ENCODE measurements at places on chromosomes 12 and 14. TPM values are rescaled to one million over a fixed set of nuclear protein-coding genes. Genes with fewer than 3 reads are reported as not detected.
A peak's percentile ranks its signal among the peaks of the same experiment; 100 is the strongest.

DNA sequence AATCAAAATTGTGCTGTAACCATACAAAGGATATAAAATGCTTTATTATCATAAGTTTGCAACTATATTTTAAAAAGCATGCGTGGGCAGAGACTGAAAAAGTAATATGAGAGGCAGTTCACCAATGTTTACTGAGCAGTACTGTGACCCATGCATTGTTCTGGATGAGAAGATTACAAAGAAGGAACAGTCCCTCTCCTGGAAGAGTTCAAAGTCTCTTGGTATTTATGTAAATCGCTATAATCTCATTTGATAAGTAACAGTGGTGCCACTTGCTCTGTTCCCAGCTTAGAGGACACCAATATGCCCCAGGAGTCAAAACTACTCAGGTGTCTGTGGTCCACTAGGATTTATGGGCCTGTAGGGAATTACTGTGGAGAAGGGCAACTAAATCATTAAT is 2.1 kb upstream of the CMAS start:
- H3K27me3 ChIP-seq, result no peaks in the 10 kb centered on the region
- DNase-seq, result no peak
- H3K4me3 ChIP-seq, result no peak overlapping the region
- H3K36me3 ChIP-seq, result no peaks in the 10 kb centered on the region
- peaks cover 11% of the 10 kb centered on the region for H3K4me1 ChIP-seq
- no peak overlapping the region for H3K27ac ChIP-seq

DNA sequence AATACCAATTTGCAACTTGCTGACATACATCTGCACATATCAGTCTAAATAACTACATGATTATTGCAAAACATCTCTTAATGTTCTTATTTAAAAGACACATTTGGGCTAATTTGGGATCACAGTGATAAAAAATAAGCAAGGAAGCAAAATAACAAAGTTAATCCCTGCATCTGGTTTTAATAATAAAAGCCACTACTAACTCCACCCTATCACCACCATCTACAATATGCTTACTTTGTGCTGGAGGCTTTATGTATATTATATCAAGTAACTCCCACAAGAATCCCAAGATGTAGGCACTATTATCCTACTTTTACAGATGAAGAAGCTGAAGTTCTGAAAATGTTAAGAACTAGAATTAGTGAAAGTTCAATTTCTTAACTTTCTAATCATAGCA is 45.7 kb downstream of the TAOK3 start:
- no peak overlapping the region for H3K4me3 ChIP-seq
- DNase-seq, result no peak
- no peaks in the 10 kb centered on the region for H3K27me3 ChIP-seq
- H3K27ac ChIP-seq, result no peak overlapping the region
- peaks cover 11% of the 10 kb centered on the region for H3K4me1 ChIP-seq

- DNase-seq, result no peak
- no peak overlapping the region for H3K27ac ChIP-seq
- no peaks in the 10 kb centered on the region for H3K27me3 ChIP-seq
- H3K4me3 ChIP-seq, result no peak overlapping the region
- H3K36me3 ChIP-seq, result no peaks in the 10 kb centered on the region
These were observed 426.4 kb downstream of the PCNX1 start for GRCh38 chr14:71333705-71334104.

GRCh38 chr12:503111-503761 is 43.5 kb downstream of the B4GALNT3 start:
- no peak overlapping the region for H3K4me3 ChIP-seq
- DNase-seq, result no peak
- peaks cover 31% of the 10 kb centered on the region for H3K4me1 ChIP-seq
- H3K27ac ChIP-seq, result no peak overlapping the region
- H3K27me3 ChIP-seq, result no peaks in the 10 kb centered on the region
- no peaks in the 10 kb centered on the region for H3K36me3 ChIP-seq

GRCh38 chr12:843609-844008 is 91.2 kb downstream of the WNK1 start:
- no peaks in the 10 kb centered on the region for H3K27me3 ChIP-seq
- peaks cover 50% of the 10 kb centered on the region for H3K4me1 ChIP-seq
- no peak overlapping the region for H3K4me3 ChIP-seq
- H3K36me3 ChIP-seq, result peaks cover 13% of the 10 kb centered on the region

TMEM121 gene
- 1.1 TPM for polyA plus RNA-seq

- H3K27ac ChIP-seq, result no peak overlapping the region
- H3K36me3 ChIP-seq, result no peaks in the 10 kb centered on the region
- no peaks in the 10 kb centered on the region for H3K4me1 ChIP-seq
- H3K4me3 ChIP-seq, result no peak overlapping the region
These were observed 58.4 kb upstream of the DDX11 start for GRCh38 chr12:31015215-31015614.

- H3K4me1 ChIP-seq, result peaks cover 8% of the 10 kb centered on the region
- no peak overlapping the region for H3K4me3 ChIP-seq
- H3K36me3 ChIP-seq, result no peaks in the 10 kb centered on the region
- peaks cover 10% of the 10 kb centered on the region for H3K27me3 ChIP-seq
- DNase-seq, result no peak
These were observed 2.5 kb downstream of the PLEK2 start for GRCh38 chr14:67409461-67409860.

GRCh38 chr12:65835256-65835655 is 11.0 kb downstream of the HMGA2 start:
- no peak overlapping the region for H3K27ac ChIP-seq
- H3K4me3 ChIP-seq, result no peak overlapping the region
- peaks cover 5% of the 10 kb centered on the region for H3K27me3 ChIP-seq
- no peaks in the 10 kb centered on the region for H3K4me1 ChIP-seq
- DNase-seq, result no peak
- H3K36me3 ChIP-seq, result no peaks in the 10 kb centered on the region

DNA sequence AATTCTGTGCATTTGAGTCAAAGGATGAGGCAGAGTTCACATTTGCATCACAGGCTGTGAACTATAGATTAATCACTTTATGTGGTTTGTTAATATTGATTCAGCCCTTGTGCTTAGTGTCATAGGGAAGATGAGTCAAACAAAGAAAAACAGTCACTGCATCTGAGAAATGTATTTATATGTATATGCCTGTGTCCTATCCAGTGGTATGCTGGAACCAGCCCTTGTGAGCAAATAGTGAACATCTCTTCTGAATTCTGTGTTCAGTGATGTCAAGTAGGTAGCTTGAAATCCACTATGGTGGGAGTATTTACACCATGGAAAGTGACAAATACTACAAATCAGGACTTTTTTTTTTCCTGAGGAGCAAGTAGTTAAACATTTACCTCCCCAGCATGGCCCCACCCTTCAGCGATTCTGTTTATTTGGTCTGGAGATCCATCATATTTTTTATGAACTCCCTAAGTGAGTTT is 128.5 kb downstream of the HMGA2 start:
- H3K27ac ChIP-seq, result no peak overlapping the region
- H3K27me3 ChIP-seq, result no peaks in the 10 kb centered on the region
- DNase-seq, result no peak
- H3K4me1 ChIP-seq, result peaks cover 3% of the 10 kb centered on the region

ALDH1L2 gene
- polyA plus RNA-seq, result 0.53 TPM

DNA sequence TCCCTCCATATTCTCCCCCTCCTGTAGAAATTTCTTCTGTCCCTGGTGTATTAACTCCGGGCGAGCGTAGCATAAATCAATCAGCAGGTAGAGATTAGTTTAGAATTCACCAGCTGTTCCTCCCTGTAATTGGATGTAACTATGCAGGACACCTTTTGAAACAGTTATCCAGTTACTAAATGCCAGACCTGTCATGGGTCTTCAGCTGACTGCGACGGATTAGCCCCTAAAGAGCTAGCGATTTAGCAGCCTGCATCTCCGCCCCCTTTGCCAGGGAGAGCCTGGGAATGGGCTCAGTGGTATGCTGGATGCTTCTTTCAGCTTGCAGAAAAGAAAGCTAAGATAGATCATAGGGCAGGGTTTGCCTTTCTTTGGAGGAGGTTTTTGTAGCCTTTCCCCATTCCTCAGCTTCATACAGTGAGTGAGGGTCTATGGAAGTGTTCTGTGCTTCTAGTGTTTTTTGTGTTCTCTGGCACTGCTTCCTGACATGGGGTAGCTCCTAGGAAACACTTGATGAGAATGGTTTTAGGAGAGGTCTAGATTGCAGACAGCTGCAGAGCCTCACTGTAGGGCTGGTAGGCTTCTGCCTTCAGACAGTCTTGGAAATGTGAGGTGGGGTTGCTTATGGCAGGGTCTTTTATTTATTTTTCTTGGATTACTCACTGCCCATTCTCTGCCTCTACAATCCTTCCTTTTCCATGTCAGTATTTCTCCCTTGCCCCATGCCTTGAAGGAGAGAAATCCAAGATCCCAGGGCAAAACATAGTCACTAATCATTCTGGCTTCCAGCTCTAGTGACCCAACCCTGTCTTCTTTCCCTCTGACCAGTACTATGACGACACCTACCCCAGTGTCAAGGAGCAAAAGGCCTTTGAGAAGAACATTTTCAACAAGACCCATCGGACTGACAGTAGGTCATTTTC is 16.7 kb downstream of the COPZ1 start:
- peaks cover 32% of the 10 kb centered on the region for H3K4me1 ChIP-seq
- no peak overlapping the region for H3K4me3 ChIP-seq
- no peak overlapping the region for H3K27ac ChIP-seq
- peaks cover 64% of the 10 kb centered on the region for H3K36me3 ChIP-seq
- no peaks in the 10 kb centered on the region for H3K27me3 ChIP-seq

ACVR1B gene
- polyA plus RNA-seq, result 13.3 TPM

ACRBP gene
- polyA plus RNA-seq, result 0.34 TPM

- peaks cover 24% of the 10 kb centered on the region for H3K4me1 ChIP-seq
- H3K27ac ChIP-seq, result peak overlapping the region; percentile 32
- H3K36me3 ChIP-seq, result no peaks in the 10 kb centered on the region
- H3K4me3 ChIP-seq, result no peak overlapping the region
- no peaks in the 10 kb centered on the region for H3K27me3 ChIP-seq
These were observed 151.1 kb downstream of the SAMD4A start for GRCh38 chr14:54718046-54718445.

- H3K27me3 ChIP-seq, result no peaks in the 10 kb centered on the region
- H3K4me1 ChIP-seq, result no peaks in the 10 kb centered on the region
- H3K27ac ChIP-seq, result no peak overlapping the region
These were observed 129.6 kb downstream of the PAPOLA start for GRCh38 chr14:96631621-96632362.

DNA sequence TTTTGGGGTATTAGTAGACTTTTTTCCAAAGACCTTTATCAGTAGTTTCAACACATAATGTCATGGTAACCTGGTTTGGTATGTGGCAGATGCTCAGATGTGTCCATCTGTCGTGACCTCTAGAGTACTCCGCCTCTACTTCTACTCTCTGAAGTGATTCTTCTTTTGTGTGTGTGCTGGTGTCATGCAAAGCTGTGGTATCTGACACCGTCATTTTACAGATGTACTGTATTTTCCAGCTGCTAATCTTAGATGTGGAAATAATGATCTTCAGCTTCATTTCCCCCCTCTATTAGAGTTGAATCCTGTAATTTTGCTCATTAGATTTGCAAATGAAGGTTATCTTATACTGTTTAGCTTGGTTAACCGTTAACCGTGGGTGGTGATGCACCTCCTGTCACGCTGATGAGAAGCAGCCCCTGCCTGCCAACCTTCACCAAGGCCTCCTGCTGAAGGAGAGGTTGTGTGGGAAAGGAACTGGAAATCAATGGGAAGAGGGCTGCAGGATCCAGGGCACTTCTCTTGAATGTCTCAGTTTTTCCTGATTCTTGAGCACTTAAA is 222.4 kb upstream of the AMIGO2 start:
- no peak overlapping the region for H3K4me3 ChIP-seq
- H3K27me3 ChIP-seq, result no peaks in the 10 kb centered on the region
- DNase-seq, result no peak
- no peak overlapping the region for H3K27ac ChIP-seq

GRCh38 chr14:83874662-83875061 is 1655.3 kb upstream of the FLRT2 start:
- H3K27me3 ChIP-seq, result no peaks in the 10 kb centered on the region
- no peaks in the 10 kb centered on the region for H3K36me3 ChIP-seq
- no peak overlapping the region for H3K27ac ChIP-seq
- DNase-seq, result no peak

- peaks cover 22% of the 10 kb centered on the region for H3K4me1 ChIP-seq
- no peak for DNase-seq
- no peak overlapping the region for H3K27ac ChIP-seq
- H3K27me3 ChIP-seq, result no peaks in the 10 kb centered on the region
- peaks cover 5% of the 10 kb centered on the region for H3K36me3 ChIP-seq
These were observed 170.9 kb downstream of the MSRB3 start for GRCh38 chr12:65449400-65449799.

E2F7 gene
- polyA plus RNA-seq, result 0.08 TPM

- no peak for DNase-seq
- H3K4me3 ChIP-seq, result no peak overlapping the region
- no peak overlapping the region for H3K27ac ChIP-seq
- no peaks in the 10 kb centered on the region for H3K4me1 ChIP-seq
These were observed 447.5 kb downstream of the GXYLT1 start for GRCh38 chr12:41697161-41697560.

DNA sequence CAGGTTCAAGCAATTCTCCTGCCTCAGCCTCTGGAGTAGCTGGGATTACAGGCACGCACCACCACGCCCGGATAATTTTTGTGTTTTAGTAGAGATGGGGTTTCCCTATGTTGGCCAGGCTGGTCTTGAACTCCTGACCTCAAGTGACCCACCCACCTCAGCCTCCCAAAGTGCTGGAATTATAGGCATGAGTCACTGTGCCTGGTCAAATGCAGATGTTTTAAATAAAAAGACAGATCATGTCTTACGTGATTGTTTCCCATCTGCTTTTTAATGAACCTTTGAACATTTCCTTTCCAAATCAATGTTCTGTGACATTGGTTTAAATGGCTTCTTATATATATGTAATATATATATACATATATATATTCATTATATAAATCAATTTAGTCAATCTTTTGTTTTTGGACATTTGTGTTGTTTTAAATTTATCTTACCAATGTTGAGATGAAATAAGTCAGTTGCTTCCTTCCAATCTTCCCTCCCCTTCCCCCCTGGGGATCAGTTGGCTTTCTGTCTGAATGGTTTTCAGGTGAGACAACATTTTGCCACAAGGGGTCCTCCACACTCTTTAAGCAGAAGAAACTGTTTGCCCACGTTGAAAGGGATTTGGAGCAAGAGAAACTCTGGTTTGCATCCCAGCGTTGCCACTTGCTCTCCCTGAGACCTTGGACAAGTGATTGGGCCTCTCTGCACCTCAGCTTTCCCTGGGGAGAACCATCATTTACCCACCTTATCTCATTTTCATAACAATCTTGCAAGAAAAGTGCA is 47.6 kb upstream of the RBM19 start:
- H3K27ac ChIP-seq, result no peak overlapping the region
- no peak overlapping the region for H3K4me3 ChIP-seq
- H3K4me1 ChIP-seq, result no peaks in the 10 kb centered on the region
- no peaks in the 10 kb centered on the region for H3K27me3 ChIP-seq
- no peak for DNase-seq
- H3K36me3 ChIP-seq, result no peaks in the 10 kb centered on the region

DNA sequence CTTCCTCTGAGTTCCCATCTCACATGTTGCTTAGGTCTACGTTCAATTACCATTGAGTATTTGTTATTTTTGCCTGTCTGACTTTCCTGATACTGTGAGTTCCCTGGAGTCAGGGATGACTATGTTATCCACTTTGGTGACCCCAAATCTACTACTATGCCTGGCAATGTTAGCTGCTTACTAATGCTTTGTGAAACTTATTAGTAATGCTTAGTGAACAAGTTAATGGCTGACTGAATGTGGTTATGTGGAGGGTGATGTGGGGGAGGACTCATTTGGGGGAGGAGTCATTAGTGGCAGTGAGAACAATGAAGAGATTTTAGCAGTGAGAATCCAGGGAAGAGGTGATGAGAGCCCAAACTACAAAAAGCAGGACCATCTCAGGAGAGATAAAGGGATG is 121.6 kb downstream of the KTN1 start:
- DNase-seq, result no peak
- H3K36me3 ChIP-seq, result no peaks in the 10 kb centered on the region
- no peak overlapping the region for H3K27ac ChIP-seq
- no peak overlapping the region for H3K4me3 ChIP-seq

Data from heart left ventricle (tissue), 16 donors.